ENCODE measurements at places on chromosomes 12 and 14.

- no peak for DNase-seq
Measured at GRCh38 chr12:23561364-23562345, 387.8 kb downstream of the SOX5 start.

GRCh38 chr12:72081777-72082176 is 143.1 kb downstream of the TPH2 start:
- DNase-seq = no peak

DNA sequence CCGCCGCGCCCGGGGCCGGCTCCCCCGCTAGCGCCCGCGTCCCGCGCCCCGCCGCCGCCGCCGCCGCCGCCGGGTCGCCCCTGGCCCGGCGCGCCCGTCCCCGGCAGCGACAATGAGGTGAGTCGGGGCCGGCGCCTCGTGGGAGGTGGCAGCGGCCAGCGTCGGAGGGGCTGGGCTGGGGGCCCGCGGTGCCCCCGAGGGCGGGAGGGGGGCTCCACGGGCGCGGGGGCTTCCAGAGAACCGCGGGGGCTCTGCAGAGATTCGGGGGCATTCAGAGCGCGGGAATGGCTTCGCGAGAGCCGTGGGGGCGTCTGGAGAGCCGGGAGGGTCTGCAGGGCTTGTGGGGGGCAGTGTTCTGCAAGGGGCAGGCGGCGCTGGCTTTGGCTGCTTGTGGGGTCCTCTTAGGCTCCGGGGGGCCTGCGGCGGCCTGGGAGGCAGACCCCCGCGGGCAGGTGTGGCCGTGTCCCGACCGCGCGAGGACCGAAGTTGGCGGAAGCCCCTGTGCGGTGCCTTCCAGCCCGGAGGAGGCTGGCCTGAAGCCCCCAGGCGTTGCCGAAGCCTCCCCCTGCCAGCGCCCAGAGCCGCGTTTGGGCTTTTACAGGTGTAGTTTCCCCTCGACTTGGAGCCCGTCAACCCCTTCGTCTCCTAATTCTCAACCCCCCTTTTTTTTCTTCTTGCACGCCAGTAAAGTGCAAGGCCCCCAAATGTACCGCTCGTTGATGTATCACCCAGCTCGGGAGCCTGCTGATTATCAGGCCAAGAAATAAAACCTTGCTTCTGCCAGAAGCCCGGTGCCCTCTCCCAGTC is 93.1 kb upstream of the EVL start:
- DNase-seq = peak; percentile 8

- no peak for DNase-seq
Measured at GRCh38 chr12:51896236-51896635, 8.3 kb downstream of the ANKRD33 start.

DNA sequence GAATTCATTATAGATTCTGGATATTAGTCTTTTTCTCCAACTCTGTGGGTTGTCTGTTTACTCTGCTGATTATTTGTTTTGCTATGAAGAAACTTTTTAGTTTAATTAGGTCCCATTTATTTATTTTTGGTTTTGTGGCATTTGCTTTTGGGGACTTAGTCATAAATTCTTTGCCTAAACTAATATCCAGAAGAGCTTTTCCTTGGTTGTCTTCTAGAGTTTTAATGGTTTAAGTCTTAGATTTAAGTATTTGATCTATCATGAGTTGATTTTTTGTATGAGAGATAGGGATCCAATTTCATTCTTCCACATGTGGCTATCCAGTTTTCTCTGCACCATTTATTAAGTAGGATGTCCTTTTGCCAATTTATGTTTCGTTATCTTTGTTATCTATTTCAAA is 683.4 kb upstream of the FBXO33 start:
- DNase-seq = no peak

- no peak for DNase-seq
Measured at GRCh38 chr14:50040401-50040775, 76.0 kb downstream of the VCPKMT start.

DNA sequence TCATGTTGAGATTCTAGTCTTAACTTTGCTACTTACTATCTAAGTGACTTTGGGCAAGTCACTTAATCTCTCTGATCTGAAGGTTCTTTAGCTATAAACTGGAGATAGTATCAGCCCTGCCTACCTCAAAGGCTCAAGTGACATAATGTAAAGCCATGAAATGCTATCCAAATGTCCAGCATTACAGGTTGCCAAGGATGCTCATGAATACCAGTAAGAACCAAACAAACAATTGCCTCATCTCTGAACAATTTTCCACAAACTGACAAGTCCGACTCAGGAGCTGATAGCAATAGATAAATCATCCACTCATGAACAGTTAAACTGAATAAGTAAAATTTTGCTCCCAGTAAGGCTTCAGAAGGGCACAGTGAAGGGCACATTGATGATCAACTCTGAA is 51.5 kb downstream of the LMNTD1 start:
- no peak for DNase-seq
